ENCODE measurements at places on chromosomes 5 and 9. TPM values are rescaled to one million over a fixed set of nuclear protein-coding genes. Genes with fewer than 3 reads are reported as not detected.

The MVB12B gene
- polyA plus RNA-seq: 0.60 TPM

GRCh38 chr5:172111852-172112225 lies 76.2 kb downstream of the STK10 start:
- H3K4me3 ChIP-seq: peak overlapping the region; percentile 62
- no peaks in the 10 kb centered on the region for H3K27me3 ChIP-seq
- H3K36me3 ChIP-seq: peaks cover 27% of the 10 kb centered on the region
- H3K4me1 ChIP-seq: peaks cover 78% of the 10 kb centered on the region

DNA sequence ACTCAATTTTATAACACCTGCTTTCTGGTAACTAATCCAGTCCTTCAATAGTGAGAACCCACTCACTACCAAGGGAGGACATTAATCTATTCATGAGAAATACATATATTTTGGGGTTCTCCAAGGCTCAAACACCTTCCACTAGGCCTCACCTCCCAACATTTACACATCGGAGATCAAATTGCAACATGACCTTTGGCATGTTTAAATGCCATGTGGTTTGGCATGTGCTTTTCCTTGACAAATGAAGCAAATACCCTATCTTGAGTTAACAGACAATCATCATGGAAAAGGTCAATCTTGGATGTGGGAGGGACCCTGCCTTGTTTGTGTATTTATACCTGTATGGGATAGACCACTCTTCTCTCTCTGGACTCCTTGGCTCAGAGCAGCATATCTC lies 21.9 kb upstream of the SPINK14 start:
- no peak overlapping the region for H3K4me3 ChIP-seq
- no peak overlapping the region for H3K27ac ChIP-seq
- no peaks in the 10 kb centered on the region for H3K4me1 ChIP-seq
- peaks cover 2% of the 10 kb centered on the region for H3K27me3 ChIP-seq

- no peaks in the 10 kb centered on the region for H3K36me3 ChIP-seq
- DNase-seq: peak; percentile 64
- no peaks in the 10 kb centered on the region for H3K27me3 ChIP-seq
- H3K4me3 ChIP-seq: no peak overlapping the region
- H3K4me1 ChIP-seq: peaks cover 8% of the 10 kb centered on the region
Observed at GRCh38 chr5:176573564-176574296, 24.6 kb downstream of the CDHR2 start.

GRCh38 chr5:177447611-177448243 lies 1.1 kb downstream of the PRR7 start:
- H3K36me3 ChIP-seq: no peaks in the 10 kb centered on the region
- H3K4me1 ChIP-seq: peaks cover 52% of the 10 kb centered on the region

Data from CD4-positive, CD25-positive, alpha-beta regulatory T cell (primary cell).